Glutamatergic neuron (in vitro differentiated cells): ENCODE measurements at places on chromosomes 12 and 14.

- DNase-seq = no peak
Measured at GRCh38 chr12:50132505-50133135, 20.6 kb downstream of the COX14 start.

GRCh38 chr14:45940318-45940717 is 687.3 kb upstream of the MIS18BP1 start:
- DNase-seq = no peak

DNA sequence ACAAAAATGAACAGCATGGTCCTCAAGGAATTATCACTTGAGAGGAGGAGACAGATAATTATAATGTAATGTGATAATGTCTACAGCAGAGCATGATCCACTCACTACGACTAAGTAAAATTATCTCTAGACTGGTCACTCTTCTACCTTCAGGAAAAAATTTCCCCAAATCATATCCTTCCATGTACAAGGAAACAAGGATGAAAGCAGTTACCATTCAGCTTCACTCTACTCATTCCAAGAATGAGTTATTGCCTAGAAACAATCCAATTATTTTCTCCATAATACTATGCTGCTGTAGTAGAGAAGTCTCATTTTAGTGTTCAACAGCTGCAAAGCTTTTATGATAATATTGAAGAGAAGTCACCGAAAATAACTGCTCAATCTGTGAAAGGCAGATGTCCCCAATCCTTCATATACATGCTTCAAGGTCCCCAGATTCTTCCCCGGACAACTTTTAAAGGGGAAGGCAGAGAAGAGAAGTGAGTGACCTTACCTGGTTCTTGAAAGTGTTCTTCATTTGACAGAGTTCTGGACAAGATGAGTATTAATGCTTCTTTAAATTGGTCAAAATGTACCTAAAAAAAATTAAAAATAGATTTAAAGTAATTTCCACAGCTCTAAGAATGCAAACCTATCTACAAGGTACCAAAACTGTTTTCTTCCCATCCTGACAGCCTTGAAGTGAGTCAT is 24.6 kb downstream of the NIN start:
- no peak for DNase-seq

- no peak for DNase-seq
Measured at GRCh38 chr12:57607958-57608663, 3.1 kb upstream of the ARHGEF25 start.

- no peak for DNase-seq
Measured at GRCh38 chr12:50257236-50258166, 25.8 kb downstream of the LIMA1 start.

- no peak for DNase-seq
Measured at GRCh38 chr12:59181196-59181777, 261.0 kb upstream of the LRIG3 start.

- DNase-seq = no peak
Measured at GRCh38 chr14:73797543-73798265, 53.9 kb upstream of the PTGR2 start.

- DNase-seq = no peak
Measured at GRCh38 chr12:108514468-108514972, 557 bp upstream of the FICD start.

GRCh38 chr12:70643939-70644338 is 6.7 kb upstream of the PTPRB start:
- no peak for DNase-seq

GRCh38 chr12:128581321-128581761 is 242.4 kb downstream of the SLC15A4 start:
- DNase-seq = no peak

GRCh38 chr14:64544607-64545312 is 4.2 kb downstream of the HSPA2 start:
- DNase-seq = no peak

- DNase-seq = no peak
Measured at GRCh38 chr12:92722897-92723296, 20.1 kb downstream of the PLEKHG7 start.

DNA sequence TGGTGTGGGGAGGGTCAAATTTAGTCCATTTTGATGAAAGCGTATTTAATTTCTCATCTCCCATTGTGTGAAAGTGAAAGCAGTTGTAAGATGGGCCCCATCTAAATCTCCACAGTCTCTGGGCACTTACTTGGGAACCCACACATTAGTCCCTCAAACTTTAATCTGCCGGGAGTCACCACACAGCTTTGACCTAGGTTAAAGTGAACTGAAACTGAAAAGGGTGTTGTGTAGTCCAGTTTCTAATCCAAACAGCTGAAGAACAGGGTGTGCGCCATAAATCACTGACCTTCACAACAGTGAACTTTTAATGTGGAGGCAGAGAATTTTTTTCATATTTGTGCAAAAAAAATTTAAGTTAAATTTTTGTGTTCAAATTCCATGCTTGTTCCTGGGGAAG is 48.4 kb upstream of the PTPRO start:
- DNase-seq = no peak

- peak; percentile 39 for DNase-seq
Measured at GRCh38 chr14:31944256-31945073, 132.6 kb upstream of the ARHGAP5 start.

DNA sequence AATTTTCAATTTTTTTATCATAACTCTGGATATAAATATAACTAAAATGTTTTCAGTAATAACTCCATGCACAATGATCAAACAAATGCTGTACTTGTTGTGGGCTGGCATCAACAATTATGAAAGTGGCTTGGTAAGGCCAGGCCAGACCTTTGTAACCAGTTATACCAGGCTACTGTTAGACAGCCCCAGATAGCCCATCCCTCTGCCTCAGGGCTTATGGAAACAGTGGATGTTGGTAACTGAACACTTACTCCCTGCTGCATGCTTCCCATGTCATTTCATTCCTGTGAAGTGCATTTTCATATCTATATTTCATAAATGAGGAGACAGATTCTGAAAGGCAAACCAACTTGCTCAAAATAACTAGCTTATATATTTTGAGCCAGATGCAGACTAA is 195.0 kb downstream of the SYT1 start:
- DNase-seq = no peak

GRCh38 chr12:12998248-12998647 is 1.8 kb downstream of the HEBP1 start:
- no peak for DNase-seq

DNA sequence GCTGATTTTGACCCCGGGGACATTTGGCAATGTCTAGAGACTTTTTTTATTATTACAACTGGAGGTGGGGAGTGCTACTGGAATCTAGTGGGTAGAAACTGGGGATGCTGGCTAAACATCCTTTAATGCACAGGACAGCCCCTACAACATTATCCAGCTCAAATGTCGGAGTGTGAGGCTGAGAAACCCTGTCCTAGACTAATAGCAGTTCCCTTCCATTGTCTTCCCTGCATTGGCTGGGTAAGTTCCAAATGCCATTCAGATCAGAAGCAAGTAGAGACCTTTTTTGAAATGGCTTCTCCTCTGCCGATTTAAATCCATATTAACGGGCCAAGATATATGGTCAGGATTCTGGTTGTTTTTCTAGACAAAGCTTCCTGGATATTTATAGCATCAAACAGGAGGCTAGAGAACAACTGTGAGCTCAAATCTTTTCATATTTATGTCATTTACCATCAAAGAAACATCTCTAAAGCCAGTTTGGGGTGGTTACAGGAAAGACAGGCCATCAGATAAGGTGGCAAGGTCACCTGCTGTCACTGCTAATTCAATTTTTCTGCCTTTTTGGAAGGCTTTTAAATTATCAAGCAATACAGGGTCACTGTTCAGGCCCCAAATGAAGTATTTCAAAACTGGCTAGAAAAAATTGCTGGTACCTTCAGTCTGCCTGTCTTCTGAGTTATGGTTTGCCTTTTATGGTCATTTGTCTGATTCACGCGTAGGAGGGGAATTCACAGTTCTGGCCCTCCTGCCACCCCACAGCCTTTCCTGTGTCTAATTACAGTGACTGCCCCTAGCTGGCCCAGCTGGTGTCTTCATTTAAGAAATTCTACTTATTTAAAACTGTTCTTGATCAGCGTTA is 20.1 kb upstream of the AKAP5 start:
- DNase-seq = no peak

DNA sequence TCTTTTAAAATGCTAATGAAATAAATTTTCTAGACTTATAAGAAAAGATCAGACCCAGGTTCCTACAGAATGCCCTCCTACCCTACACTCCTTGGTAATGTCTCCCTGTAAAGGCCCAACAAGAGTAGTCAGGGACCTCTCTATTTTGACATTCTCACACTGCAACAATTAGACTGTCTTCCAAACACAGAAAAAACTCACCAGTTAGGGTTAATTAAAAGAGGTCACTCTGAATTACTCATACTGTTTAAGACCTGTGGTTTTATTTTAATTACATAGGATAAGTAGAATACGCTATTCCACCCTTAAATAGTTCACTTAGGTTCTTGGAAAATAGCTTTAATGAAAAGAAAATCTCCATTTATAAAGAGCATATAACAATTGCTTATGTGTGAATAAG is 142.4 kb downstream of the ITPR2 start:
- no peak for DNase-seq

DNA sequence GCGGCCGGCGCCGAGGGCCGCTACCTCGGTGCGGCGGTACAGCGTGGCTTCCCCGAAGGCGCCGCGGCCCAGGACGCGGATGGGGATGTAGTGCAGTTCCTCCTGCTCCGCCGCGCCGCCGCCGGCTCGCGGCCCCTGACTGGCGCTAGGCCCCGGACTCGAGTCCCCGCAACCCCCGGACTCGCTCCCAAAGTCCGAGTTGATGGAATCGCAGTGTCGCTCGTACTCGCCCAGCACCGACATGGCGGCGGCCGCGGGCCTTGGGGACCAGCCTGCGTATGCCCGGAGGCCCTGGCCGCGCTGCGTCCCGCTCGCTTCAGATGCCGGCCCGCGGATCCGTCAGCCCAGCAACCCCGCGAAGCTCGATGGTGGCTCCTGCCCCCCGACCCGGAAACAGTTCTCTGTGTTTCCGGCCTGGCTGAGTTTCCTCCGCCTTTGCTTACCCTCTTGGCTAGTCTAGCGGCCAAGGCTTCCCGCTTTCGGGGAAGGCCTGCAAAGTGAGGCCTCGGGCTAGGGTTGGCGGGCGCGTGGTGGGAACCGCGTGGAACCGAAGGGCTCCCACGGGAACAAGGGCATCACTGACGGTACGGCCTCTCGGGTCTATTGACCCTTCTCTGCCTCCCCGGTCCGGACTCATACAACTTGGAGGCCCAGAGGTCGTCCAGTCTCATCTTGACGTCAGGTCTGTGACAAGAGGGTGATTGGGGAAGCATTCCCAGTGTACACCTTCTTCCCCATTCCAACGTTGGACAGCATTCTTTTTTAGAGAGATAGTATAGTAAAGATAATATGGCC is at the start of gene NEK9:
TSS of gene NEK9 (minus strand) at position 370 of the 795 bp plus-strand sequence. CDS start at position 243, 127 bp downstream.
- DNase-seq = peak; percentile 92

GRCh38 chr14:34536951-34537676 is 2.4 kb downstream of the EAPP start:
- DNase-seq = no peak

DNA sequence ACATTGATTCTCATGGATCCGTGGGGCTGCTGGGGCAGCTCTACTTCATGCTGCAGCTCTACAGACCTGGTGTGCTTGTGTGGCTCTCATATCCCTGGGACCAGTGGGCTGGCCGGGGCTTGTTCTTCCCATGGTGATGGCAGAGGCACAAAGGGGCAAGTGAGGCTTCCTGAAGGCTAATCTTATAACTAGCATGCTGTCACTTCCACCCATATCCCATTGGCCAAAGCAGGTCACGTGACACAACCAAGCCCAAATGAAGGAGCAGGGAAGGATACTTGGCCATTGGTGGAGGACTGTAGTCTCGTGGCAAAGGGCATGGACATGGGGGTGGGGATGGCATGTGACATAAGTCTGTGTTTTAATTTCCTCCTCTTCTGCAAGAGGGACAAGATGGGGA is 9.9 kb downstream of the PLBD2 start:
- DNase-seq = no peak

DNA sequence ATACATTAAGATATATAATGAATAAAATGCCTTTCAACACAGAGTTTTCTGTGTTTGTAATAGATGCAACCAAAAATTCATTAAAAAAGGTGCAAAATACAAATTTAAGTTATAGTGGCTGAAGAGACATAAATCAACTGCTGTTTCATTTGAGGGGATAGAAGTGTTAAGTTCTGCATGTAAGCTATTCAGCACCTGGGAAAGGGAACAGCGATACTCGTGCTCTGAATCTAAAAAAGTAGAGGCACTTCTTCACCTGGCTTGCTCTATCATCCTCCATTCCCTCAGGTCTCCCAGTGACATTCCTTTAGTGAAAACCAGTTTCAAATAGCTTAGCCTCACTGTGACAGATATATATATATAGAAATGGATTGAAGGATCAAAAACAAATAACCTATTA is 222.6 kb downstream of the ACSS3 start:
- no peak for DNase-seq

- peak; percentile 72 for DNase-seq
Measured at GRCh38 chr14:87805315-87805723, 187.7 kb downstream of the GALC start.

GRCh38 chr12:106048676-106049075 is 90.1 kb downstream of the NUAK1 start:
- no peak for DNase-seq

DNA sequence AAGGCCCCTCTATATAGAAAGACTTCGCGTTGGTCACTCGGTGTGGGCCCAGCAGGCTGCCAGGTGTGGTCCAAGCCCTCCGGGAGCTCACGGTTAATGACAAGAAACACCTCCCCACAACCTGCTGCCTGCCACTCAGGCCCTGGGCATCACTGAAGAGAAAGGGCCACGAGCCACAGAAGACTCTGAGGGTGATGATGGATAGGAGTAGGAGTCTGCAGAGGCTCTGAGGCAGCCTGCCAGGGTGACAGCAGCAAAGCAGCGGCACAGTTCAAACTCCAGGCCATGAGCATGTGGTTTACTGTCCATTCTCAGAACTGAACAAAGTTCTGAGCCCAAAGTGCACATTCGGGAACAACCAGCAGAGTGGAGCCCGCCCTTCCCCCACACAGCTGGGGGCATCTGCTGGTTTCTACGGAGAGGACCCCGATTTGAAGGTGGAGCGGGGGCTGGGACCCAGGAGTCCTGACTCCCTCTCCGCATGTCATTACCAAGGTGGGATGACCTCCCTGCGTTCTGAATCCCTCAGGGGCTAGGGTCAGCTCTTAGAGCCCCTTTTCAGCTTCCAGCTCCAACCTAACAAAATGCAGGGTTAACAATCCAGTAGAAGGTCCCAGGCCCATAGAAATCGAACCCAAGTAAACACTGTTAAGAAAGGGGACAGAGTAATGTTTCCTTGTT is 65.8 kb downstream of the VWF start:
- no peak for DNase-seq

DNA sequence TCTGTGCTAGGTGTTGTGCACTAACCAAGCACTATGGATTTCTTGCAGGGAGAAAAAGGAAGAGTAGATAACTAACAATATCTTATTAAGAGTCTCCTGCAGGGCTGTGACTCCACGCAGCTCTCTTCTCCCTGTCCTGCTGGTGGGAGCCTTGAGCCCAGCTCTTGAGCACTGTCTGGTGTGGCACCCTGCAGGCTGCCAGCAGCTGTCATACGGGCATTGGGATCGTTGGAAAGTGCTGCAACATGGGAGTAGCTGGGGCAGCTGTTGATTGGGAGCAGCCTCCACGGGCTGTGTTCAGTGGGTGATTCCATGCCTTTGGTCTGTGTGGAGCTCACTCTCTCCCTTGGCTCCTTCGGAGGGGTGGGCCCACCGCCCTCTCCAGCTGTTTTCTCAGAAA is 125.3 kb downstream of the FBXL14 start:
- DNase-seq = no peak

- DNase-seq = no peak
Measured at GRCh38 chr12:90959032-90959431, 4.1 kb upstream of the CCER1 start.
